ENCODE measurements at places on chromosomes 2 and 18.

- DNase-seq, result no peak
Observed at GRCh38 chr2:107340955-107341354, 455.0 kb upstream of the ST6GAL2 start.

GRCh38 chr2:176490061-176490861, 221.0 kb downstream of the MTX2 start:
- no peak for DNase-seq

DNA sequence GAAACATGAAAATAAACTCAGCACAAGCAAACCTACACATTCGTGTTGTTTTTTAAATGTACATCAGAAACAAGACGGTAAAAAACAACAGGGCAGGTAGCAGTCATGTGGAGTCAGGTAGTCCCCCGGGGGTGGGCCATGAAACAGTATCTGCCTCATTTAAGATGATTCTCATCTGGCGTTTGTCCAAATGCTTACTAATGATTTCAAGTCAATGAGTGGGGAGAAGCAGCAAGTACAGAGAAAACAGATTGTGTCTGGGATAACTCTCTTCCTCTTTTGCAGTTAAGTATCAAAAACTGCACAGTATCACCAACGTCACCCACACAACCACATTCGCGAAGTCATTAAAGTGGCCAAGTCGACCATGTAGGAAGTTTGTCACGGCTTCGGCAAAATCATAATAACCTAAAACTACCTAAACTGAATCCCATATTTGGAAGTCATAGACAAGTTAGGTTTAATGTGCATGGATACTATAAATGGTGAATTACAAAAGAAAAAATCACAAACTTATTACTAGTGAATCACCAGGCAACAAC, 1.3 kb downstream of the LAPTM4A start:
- peak; percentile 14 for DNase-seq

DNA sequence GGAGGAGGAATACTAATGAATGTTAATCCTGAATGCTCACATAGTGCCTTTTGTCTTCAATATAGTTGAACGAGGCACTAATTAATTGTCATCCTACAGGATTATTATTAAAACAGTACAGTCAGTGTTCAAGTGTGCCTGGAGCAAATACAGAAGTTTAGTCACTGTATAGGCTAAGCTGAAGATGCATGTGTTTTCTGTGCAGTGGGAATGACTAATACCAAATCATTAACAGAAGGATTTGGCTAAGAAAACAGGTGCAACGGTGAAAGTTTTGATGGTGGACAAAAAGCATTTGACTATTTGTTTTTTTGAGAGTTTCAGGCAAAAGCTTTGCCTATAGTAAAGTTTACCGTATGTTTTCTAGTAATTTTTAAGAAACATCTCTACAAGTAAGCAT, 62.8 kb downstream of the DCC start:
- no peak for DNase-seq

DNA sequence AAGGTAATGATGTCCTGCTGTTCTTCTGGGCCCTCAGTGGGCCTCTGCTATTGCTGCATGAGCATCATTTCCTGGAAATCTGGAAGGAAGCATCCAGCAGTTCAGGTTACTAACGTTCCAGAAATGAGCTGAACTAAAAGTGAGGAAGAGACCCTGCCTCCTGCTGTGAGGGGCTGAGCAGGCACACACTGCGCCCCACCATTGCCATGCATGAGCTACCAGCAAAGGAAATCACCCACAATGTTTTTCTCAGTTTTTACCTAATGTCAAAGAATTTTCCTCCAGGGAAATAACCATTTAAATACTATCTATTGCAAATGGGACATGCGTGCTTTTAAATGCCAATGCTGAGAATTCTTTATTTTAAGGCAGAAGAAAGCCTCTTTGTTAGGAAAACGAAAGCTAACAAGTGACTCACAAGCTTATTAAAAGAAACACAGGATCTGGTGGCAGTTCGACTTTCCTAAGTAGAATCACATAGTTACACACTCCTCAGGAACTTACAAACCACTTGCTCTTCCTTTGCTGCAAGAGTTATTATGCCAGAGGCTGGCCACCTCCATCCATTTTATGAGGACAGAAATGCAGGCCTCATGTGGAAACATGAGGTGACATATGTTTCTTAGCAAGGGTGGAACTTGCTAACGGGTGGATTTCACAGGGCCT, 152.6 kb upstream of the TTC39C start:
- no peak for DNase-seq

DNA sequence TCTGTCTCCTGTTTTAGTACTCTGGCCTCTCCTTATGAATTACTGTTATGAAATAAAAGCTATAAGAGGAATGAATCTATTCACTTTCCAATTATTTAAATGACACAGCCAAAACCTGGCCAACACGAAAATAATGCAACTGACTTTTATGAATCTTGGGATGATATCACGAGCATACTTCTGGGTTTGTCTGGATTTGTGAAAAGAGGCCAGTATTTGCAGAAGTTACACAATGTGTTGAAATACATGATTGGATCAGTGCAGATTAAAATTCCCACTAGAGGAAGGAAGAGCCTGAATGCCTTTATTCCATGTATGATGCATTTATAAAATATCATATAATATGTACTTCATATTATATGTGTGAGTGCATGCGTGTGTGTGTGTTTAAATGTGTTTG, 418.2 kb downstream of the GRB14 start:
- DNase-seq, result no peak

- no peak for DNase-seq
Observed at GRCh38 chr2:237165405-237166276, 80.0 kb downstream of the COPS8 start.

GRCh38 chr2:113966832-113967231, 76.9 kb downstream of the ACTR3 start:
- DNase-seq, result no peak
